ENCODE measurements at places on chromosomes 5 and 9. TPM values are rescaled to one million over a fixed set of nuclear protein-coding genes. Genes with fewer than 3 reads are reported as not detected.

Gene PAEP
- not detected for total RNA-seq

Gene SH3GL2
- total RNA-seq = not detected

Gene DMRT3
- total RNA-seq = not detected

Gene MFAP3
- 25.9 TPM for total RNA-seq

Gene SOHLH1
- not detected for total RNA-seq

Gene ROR2
- total RNA-seq = not detected

Gene ANKRD55
- not detected for total RNA-seq

Gene SLIT3
- total RNA-seq = 13.8 TPM

Gene ARRDC3
- 36.2 TPM for total RNA-seq

Gene SHB
- 33.0 TPM for total RNA-seq

Gene PCDHGA9
- 0.70 TPM for total RNA-seq

Gene FOXD1
- total RNA-seq = 6.6 TPM

Gene PKD2L2
- total RNA-seq = not detected

Gene CAMK4
- 1.0 TPM for total RNA-seq

Gene PCDHB8
- total RNA-seq = not detected

Gene CBY3
- not detected for total RNA-seq

Gene EDIL3
- total RNA-seq = under 0.01 TPM

Gene BTNL8
- not detected for total RNA-seq

Gene PCDHB14
- total RNA-seq = 0.04 TPM

Gene CERCAM
- total RNA-seq = 29.6 TPM

Gene BARHL1
- total RNA-seq = not detected

Gene CARTPT
- total RNA-seq = not detected

Gene PCDHGA12
- 1.6 TPM for total RNA-seq

Gene CYLC2
- not detected for total RNA-seq

Gene GADD45G
- not detected for total RNA-seq

Gene SPATA31E1
- total RNA-seq = not detected

Gene ZNF462
- total RNA-seq = 8.0 TPM

Gene ELOVL7
- 8.1 TPM for total RNA-seq

Gene ANKRD34B
- not detected for total RNA-seq

Gene PFN3
- total RNA-seq = not detected

Gene MLANA
- total RNA-seq = not detected

Gene INSL4
- total RNA-seq = not detected

Gene ZNF367
- total RNA-seq = 5.9 TPM

Gene GMCL2
- total RNA-seq = not detected

Gene N4BP3
- total RNA-seq = 6.1 TPM

Gene SLC34A1
- not detected for total RNA-seq

Gene DND1
- total RNA-seq = 1.6 TPM

Gene PRRX2
- not detected for total RNA-seq

Gene TAS2R1
- not detected for total RNA-seq

Gene EMB
- 46.5 TPM for total RNA-seq

Gene PPP1R2B
- total RNA-seq = not detected

Gene ARPC5L
- total RNA-seq = 59.1 TPM

Gene CDKN2B-AS1
- total RNA-seq = 0.23 TPM

Gene FAM78A
- 0.49 TPM for total RNA-seq

Gene INSYN2B
- total RNA-seq = 5.6 TPM

Gene ATP10B
- not detected for total RNA-seq

Gene FOXD4L6
- not detected for total RNA-seq

Gene ADAMTSL2
- total RNA-seq = not detected

Gene ZBED3
- total RNA-seq = 0.49 TPM

Measured in hair follicular keratinocyte (primary cell).